Stimulated activated CD4-positive, alpha-beta T cell treated with anti-CD3 and anti-CD28 coated beads, Interleukin-4, amount 100 ng/mL, for 4 hours (primary cell): ENCODE measurements at places on chromosomes 3 and 15.

GRCh38 chr15:42650208-42651066, 75.0 kb downstream of the STARD9 start:
- peak; percentile 14 for DNase-seq

GRCh38 chr15:34588046-34588674, 4.7 kb upstream of the GOLGA8B start:
- peak; percentile 33 for DNase-seq

- DNase-seq, result no peak
Observed at GRCh38 chr15:66588971-66589370, 23.2 kb upstream of the LCTL start.

DNA sequence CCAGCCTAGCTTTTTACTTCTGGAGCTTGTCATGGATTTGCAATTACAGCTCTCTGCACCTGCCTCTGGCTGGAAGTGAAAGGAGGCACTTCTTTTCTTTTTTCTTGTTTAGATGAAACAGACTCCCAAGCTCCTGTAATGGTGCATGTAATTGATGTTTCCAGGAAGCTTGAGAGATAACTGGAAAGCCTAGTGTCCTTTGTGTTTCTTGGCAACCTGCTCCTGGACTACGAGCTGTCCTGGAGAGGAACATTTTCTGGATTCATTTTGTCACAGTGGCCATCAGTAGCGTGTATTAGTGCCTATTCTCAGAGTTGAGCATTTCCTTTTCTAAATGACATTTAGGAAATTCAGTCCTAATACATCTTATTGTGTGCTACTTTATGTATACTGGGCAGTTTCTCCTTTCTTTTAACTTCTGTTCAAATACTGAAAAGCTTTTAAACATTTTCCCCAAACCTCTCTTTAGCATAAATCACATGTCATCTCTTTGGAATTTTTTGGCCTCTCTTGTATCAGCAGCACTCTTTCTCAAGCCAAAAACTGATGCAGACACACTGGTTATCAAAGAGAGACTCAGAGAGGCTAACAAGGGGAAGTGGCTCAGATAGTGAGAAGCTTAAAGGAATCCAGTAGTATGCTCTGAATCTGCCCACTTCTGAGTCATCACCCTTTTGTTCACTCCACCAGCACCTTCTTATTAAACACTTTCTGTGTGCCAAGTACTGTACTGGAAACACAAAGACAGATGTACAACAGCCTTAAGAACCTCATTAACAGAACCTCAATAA, 62.6 kb upstream of the SLC2A2 start:
- no peak for DNase-seq

DNA sequence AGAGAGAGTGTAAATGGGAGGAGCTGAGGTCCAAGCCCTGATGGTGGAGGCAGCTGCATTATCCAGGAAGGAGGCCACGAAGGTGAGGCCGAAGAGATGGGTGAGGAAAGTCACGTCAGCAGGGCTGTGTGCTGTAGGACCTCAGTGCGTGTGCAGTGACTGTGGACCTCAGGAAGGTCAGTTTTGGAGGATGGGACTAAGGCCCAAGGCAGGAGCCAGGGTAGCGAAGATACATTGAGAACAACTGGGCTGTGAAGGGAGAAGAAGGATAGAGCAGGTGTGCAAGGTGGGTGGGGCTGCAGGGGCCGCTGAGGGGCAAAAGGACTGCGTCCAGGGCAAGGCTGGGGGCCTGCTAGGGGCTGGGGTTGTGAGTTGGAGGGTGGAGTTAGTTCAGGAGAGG, 4.9 kb downstream of the KLHL40 start:
- DNase-seq, result no peak

GRCh38 chr3:61425356-61425755, 136.0 kb upstream of the PTPRG start:
- no peak for DNase-seq

DNA sequence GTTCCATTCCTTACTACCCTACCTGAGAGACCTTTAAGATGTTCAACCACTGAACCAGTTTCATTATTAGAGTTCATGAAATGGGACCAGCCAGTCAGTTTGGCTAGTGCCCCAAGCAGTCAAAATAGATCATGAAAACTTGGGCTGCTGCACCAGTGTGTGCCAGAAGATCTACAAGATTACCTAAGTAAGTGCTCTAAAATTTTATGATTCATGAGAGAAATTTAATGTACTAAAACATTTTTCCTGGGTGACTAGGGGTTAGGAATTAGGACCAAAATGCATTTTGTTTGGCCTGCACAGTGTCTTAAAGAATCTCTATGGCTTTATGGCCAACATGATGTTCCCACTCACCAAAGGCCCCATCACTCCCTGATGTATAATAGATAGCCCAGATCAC, 214.7 kb downstream of the ATP8B4 start:
- DNase-seq, result no peak

- DNase-seq, result no peak
Observed at GRCh38 chr3:33181229-33181628, 37.4 kb downstream of the SUSD5 start.

DNA sequence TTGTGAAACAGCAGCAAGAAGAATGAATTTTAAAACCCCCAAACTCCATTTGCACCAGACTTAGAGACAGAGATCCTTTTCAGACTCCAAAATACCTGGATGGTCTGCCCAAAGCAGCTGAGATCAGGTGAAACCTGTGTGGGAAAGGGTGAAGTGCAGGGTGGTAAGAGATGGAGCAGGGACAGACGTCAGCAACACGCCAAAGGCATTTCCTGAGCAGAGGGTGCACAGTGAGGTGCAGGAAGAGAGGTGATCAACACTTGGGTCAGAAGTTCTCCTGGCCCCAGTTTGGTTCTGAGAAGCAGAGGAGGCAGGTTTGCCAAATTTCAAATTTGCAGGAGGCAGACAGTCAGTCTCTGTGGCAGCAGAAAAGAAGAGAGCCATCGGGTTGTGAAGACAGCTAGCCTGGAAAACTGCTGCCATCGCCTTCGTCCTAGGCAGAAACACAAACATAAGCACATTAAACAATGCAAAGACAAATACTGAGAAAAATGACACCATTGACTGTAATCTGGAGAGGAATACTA, 9.8 kb downstream of the CCR4 start:
- DNase-seq, result no peak

DNA sequence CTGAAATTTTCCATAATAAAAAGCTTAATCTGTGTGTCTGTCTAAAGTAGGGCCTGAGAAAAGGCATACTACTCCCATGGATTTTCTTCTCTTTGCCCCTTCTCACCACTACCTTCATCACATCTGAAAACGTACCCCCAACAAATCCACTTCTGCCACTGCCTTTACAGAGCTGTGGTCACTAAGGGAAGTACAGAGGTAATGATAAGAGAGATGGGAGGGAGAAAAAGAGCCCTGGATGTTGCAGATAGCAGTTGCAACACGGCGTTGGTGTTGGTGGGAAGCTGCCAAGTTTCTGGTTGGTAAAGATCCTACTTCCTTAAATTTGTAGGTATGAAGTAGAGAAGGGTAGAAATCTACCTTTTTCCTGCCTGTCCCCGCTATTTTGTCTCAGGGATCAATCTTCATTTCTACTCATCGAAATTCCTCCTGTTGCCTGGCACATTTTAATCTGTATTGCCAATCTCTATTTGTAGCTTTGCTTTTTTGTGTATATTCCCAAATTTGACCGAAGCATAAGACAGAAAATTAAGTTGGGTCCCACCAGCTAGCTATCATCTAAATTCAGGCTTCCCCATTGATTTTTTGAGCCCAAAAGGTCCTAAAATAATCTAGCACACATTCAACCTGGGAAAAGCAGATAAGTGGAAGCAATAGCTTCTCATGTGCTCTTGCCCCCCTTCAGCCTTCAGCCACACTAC, 102.9 kb downstream of the TFDP2 start:
- no peak for DNase-seq

GRCh38 chr3:119239206-119239820, 1.4 kb downstream of the B4GALT4 start:
- DNase-seq, result no peak

DNA sequence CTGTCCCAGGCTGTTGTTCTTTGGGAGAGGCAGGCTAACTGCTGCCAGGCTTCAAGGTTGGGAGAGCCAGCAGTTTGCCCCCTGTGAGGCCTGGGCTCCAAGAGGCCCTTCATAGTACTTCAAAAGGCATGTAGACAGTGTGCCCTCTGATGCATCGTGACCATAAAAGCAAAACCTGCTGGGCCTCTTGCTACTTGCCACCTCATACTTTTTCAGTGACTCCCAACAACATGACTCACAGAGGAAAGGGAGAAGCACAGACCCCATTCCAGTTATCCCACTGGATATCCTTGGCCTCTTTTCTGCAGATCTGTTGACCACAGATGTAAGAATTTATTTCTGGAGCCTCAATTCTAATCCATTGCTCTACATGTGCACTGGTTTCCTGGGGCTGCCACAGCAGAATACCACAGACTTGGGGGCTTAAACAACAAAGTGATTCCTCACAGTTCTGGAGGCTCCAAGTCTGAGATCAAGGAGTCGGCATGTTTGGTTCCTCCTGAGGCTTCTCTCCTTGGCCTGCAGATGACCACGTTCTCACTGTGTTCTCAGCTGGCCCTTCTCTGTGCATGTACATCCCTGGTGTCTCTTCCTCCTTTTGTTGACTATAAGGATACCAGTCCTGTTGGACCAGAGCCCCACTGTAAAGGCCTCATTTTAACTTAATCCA, 8.9 kb upstream of the NSMCE3 start:
- DNase-seq, result no peak

GRCh38 chr15:25774871-25775270, 88.3 kb downstream of the ATP10A start:
- DNase-seq, result no peak

- DNase-seq, result peak; percentile 18
Observed at GRCh38 chr15:68821190-68821840, 620 bp upstream of the ANP32A start.

- no peak for DNase-seq
Observed at GRCh38 chr3:66450390-66451022, 50.3 kb downstream of the LRIG1 start.

DNA sequence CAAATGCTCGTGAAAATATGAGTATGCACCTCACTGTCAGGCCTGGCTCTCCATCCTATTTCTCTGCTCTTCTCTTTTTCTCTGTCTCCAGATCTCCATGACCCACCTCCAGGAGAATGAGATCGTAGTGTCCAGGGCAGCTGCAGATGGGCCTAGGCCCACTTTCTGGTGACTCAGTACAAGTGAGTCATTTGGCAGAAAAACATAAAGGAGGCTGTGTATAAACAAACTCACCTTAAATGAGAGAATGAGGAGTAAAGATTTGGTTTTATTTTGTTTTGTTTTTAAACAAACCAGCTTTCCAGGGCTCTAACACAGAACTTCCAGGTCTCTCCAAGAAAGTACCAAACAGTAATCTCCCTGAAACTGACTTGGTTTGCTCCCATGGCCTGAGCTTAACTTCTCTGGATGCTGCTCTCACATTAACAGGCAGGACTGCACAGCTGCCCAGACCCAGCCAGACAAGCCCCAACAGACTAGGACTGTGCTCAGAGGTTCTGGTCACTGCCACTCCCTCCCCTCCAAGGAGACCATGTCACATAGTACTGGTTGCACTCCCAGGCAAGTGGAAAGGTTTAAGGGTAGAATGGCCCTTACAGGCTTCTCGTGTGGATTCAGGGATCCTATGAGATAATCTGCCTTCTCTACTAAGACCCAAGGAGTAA, 1.5 kb upstream of the HEG1 start:
- no peak for DNase-seq

- no peak for DNase-seq
Observed at GRCh38 chr3:114362815-114363214, 69.0 kb downstream of the TIGIT start.

DNA sequence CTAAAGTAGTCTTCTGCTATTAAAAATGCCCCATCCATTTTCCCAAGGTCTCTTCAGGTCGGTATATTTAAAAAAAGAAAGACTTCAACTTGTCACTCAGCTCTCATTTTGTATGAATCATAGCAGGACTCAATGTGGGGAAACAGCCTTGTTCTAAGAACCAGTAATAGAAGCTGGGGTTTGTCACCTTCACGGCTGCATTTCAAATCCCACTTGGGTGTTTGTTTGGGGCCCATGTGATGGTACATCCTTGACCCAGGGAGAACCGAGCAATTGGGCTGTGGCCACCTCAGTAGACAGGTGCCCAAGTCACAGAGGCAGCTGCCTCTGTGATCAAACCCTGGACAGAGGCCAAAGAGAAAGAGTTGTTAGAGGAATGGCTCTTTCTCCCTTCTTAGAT, 70.3 kb upstream of the ARL8B start:
- DNase-seq, result no peak

DNA sequence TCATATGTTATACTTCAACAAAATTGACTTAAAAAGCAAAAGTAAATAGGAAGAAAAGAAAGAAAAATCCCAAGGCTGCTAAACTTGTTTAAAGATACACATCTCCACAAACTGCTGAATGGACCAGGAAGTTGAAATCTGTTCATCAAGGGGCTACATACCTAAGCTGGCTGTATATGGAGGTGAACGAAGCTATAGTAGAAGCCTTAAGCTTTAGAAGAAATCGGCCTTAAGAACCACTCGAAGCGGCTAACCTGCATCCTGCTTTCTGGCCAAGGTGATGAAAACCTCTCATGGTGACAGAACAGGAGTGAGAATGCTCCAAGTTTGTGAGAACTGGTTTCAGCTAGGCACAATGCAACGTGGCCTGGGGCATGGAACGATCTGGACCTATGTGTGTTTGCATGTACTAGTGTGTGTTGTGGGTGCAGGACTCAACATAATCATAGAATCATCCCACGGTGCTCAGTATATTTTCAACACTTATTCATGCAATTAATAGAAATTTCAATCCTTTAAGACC, 31.3 kb upstream of the SPTBN5 start:
- DNase-seq, result no peak

- no peak for DNase-seq
Observed at GRCh38 chr3:11637901-11638458, 5.7 kb downstream of the VGLL4 start.

DNA sequence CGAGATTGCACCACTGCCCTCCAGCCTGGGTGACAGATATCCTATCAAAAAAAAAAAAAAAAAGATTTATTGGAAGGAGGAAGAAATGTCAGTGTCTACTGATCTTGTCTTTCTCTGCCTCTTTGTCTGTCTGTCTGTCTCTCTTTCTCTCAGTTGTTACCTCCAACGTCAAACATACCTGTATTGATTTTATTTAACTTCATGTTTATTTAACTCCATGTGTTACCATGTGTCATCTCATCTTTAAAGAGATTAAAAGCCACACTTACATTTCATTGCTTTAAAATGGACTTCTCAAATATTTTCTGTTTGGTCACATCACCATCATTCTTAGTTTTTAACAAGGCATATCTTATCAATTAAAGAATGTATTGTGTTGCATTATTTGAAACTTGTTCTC, 9.4 kb downstream of the CLDN11 start:
- no peak for DNase-seq

GRCh38 chr15:67784090-67784781, 41.1 kb upstream of the SKOR1 start:
- no peak for DNase-seq

- DNase-seq, result no peak
Observed at GRCh38 chr3:151709847-151710246, 23.9 kb upstream of the AADACL2 start.

GRCh38 chr3:55012091-55012490, 84.2 kb upstream of the LRTM1 start:
- no peak for DNase-seq

- no peak for DNase-seq
Observed at GRCh38 chr3:117103675-117104074, 394.1 kb downstream of the TUSC7 start.

- DNase-seq, result no peak
Observed at GRCh38 chr3:4587838-4588105, 94.6 kb downstream of the ITPR1 start.
